ENCODE measurements at places on chromosomes 12 and 14. TPM values are rescaled to one million over a fixed set of nuclear protein-coding genes. Genes with fewer than 3 reads are reported as not detected.

Gene PUS7L
- 3.7 TPM for total RNA-seq

GRCh38 chr12:101620762-101621133, 26.0 kb downstream of the MYBPC1 start:
- no peak for DNase-seq

GRCh38 chr12:50024805-50025186, 498 bp downstream of the RACGAP1 start:
- no peak for DNase-seq

GRCh38 chr14:105374389-105374788, 23.9 kb upstream of the TEX22 start:
- no peak for DNase-seq

- no peak for DNase-seq
Observed at GRCh38 chr14:54299410-54300363, 97.1 kb upstream of the CDKN3 start.
